Activated CD4-positive, alpha-beta memory T cell treated with anti-CD3 and anti-CD28 coated beads, Interleukin-2, amount 10 ng/mL, durations not matched to agents 7 days and 5 days (primary cell): ENCODE measurements at places on chromosomes 2 and 18. TPM values are rescaled to one million over a fixed set of nuclear protein-coding genes. Genes with fewer than 3 reads are reported as not detected.

The MC5R gene
- not detected for total RNA-seq

The RFX8 gene
- total RNA-seq: 1.7 TPM

The MCEE gene
- total RNA-seq: 19.1 TPM

The RGPD3 gene
- 0.05 TPM for total RNA-seq

DNA sequence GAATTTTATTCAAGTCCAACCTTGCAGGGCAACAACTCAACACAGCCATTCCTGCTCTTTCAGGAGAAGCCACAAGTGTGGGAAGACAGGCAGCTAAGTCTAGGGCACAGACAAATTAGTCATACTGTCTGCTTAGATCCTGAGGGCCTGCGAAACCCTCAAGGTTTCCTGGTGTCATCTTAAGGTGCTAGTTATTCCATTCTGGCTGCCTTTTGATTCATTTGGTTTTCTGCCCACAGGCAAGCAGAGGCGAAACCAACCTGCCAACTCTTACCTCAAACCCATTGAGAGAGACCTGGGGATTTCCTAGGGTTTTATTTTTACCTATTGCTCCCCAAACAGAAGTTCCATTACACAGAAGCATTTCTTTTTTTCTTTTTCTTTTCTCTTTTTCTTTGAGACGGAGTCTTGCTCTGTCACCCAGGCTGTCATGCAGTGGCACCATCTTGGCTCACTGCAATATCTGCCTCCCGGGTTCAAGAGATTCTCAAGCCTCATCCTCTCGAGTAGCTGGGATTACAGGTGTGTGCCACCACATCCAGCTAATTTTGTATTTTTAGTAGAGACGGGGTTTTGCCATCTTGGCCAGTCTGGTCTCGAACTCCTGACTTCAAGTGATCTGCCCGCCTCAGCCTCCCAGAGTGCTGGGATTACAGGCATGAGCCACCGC lies 23.7 kb upstream of the SCYGR1 start:
- H3K4me1 ChIP-seq: peaks cover 23% of the 10 kb centered on the region
- no peak overlapping the region for H3K4me3 ChIP-seq
- no peak overlapping the region for H3K27ac ChIP-seq

DNA sequence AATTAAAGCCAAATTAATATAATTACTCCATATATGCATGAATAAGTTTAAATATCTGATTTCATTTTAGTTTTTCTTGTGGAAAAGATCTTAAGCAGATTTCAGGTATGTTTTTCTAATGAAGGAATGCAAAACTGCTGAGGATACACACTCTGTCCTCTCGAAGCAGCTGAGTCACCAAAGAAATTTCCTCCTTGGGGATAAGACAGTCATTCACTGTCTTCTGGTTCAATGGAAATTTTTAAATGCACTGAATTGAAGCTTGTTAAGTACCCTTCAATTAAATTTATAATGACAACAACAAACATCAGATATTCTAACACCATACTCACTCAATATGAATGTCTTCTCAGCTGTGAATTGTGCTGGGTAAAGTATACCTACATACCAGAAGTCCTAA lies 101.5 kb upstream of the DNER start:
- no peak overlapping the region for H3K27ac ChIP-seq
- no peak overlapping the region for H3K4me3 ChIP-seq
- no peak for DNase-seq
- peaks cover 35% of the 10 kb centered on the region for H3K36me3 ChIP-seq
- H3K4me1 ChIP-seq: peaks cover 10% of the 10 kb centered on the region

DNA sequence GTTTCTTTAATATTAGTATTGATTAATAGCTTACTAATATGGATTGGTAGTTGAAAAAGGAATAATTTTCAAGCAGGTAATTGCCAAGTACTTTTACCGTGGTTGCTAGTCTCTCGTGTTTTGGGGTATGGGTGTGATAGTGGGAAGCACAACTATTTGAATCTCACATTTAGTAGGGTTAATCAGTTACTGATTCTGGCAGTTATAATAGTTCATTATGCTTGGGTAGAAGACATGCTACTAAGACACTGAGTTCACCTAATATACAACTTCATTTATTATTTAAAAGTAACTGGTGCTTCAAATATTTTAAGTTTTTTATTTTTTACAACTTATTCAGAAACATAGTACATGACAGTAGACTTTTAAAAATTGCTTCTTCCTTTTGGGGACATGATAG lies 33.5 kb downstream of the SOCS6 start:
- H3K4me3 ChIP-seq: no peak overlapping the region
- DNase-seq: no peak
- no peaks in the 10 kb centered on the region for H3K27me3 ChIP-seq

- DNase-seq: no peak
- no peaks in the 10 kb centered on the region for H3K36me3 ChIP-seq
- no peaks in the 10 kb centered on the region for H3K4me1 ChIP-seq
These were observed 211.6 kb downstream of the TCF4 start for GRCh38 chr18:55376387-55376786.

- no peaks in the 10 kb centered on the region for H3K4me1 ChIP-seq
- no peak overlapping the region for H3K27ac ChIP-seq
- peaks cover 16% of the 10 kb centered on the region for H3K27me3 ChIP-seq
- DNase-seq: no peak
- H3K4me3 ChIP-seq: no peak overlapping the region
These were observed 39.8 kb downstream of the HRH4 start for GRCh38 chr18:24500217-24500616.

DNA sequence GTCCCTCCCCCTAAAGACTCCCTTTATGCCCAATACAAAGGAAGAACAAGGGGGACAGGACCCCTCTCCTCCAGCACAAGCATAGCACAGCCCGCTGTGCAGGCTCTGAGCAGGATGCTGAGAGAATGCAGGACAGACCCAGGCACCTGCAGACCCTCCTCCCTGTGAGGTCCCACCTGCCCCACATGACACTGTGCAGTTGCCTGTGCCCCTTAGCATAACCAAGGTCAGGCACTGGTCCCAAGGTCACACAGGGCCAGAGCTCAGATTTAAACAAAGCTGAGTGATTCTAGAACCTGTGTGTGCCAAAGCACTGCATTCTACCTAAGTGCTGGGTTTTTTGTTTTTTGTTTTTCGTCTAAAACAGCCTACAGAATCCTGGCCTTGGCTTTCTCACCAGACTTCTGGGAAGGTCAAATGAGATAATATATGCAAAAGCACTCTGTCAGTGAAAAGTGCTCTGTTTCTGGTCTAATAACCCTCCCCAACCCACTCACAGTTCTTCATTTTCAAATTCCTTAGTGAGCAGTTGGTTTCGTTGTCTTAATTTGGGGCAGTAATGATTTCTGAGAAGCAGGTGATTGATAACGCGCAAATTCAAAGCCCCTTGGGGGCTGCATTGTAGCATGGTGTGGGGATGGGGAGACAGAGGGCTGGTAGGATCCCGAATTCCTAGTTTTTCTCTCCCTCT lies 125.7 kb downstream of the KCTD1 start:
- H3K4me1 ChIP-seq: no peaks in the 10 kb centered on the region
- H3K27ac ChIP-seq: no peak overlapping the region
- H3K27me3 ChIP-seq: no peaks in the 10 kb centered on the region
- no peaks in the 10 kb centered on the region for H3K36me3 ChIP-seq
- DNase-seq: no peak

DNA sequence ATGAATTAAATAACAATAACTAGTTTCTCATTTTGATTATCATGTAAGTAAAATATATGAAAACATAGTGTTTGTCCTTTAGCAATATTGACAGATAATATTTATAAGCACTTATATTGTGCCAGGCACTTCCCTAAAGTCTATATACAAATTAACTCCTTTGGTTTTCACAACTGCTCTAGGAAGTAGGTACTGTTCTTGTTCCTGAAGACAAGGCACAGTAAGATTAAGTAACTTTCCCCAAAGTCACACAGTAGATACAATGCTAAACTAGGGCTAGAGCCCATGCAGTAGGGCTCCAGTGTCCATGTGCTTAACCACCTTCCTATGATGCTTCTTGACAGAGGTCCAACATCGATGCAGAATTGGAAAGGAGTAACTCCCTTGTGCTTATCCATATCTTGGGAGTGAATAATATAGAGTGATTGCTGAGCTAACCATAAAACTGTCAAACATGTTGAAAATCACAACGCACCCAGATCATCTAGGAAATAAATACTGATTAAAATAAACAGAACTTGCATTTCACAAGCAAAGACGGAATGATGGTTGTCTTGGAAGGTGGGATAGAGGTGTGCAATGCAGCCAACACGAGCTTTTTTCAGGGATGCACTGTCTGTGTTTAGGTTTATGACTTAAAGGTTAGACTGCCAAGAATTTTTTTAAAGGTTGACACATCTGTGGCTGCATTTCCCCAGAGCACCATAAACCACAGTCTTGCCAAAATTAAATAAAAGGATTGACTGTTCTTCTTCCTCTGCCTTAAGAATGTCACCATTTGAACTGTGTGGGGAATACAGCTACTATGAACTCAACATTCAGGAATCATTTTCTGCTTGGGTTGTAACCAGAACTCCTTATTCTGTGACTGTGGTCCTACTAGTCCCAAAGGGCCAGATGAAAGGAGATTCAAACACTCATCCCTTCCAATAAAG lies 80.8 kb downstream of the ANKRD44 start:
- DNase-seq: no peak
- no peak overlapping the region for H3K27ac ChIP-seq
- no peaks in the 10 kb centered on the region for H3K27me3 ChIP-seq
- peaks cover 70% of the 10 kb centered on the region for H3K4me1 ChIP-seq

DNA sequence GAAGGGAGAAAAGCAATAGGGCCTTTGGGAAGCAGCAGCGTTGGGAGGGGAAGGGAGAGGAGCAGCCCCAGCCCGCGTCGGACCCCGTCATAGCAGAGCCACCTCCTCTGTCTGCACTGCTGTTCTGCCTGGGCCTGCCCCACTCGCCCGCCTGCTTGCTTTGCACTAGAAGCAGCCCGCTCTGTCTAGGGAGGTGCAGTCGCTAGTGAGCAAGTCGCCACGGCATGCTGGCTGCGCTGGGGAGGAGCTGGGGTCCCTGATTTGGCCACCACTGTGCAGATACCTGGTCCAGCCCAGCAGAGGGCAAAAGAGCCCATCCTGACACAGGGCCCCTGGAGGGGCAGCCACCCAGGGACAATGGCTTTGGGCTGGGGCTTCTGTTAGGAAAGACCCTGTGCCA lies 8.0 kb upstream of the TMEM214 start:
- H3K36me3 ChIP-seq: peaks cover 8% of the 10 kb centered on the region
- H3K4me1 ChIP-seq: peaks cover 12% of the 10 kb centered on the region
- H3K27me3 ChIP-seq: no peaks in the 10 kb centered on the region
- DNase-seq: no peak

DNA sequence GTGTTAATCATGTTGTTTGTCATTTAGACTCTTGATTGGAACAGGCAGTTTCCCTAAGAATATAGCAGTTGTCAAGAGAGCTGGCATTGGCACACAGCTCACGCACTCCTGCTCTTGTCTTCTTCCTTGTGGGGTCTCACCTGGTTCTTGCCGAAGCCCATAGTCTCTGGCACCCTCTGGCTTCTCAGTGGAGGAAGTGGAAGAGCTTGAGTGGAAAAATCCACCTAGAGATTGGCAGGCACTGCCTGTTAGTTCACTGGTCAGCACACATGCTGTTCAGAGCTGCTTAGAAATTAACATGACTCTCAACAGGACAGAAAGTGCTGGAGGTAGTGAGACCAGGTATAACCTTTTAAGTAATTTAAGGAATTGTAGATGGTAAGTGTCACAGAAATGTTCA lies 28.3 kb downstream of the SCTR start:
- no peak for DNase-seq
- no peaks in the 10 kb centered on the region for H3K36me3 ChIP-seq
- H3K4me1 ChIP-seq: no peaks in the 10 kb centered on the region
- peaks cover 22% of the 10 kb centered on the region for H3K27me3 ChIP-seq
- H3K4me3 ChIP-seq: no peak overlapping the region

DNA sequence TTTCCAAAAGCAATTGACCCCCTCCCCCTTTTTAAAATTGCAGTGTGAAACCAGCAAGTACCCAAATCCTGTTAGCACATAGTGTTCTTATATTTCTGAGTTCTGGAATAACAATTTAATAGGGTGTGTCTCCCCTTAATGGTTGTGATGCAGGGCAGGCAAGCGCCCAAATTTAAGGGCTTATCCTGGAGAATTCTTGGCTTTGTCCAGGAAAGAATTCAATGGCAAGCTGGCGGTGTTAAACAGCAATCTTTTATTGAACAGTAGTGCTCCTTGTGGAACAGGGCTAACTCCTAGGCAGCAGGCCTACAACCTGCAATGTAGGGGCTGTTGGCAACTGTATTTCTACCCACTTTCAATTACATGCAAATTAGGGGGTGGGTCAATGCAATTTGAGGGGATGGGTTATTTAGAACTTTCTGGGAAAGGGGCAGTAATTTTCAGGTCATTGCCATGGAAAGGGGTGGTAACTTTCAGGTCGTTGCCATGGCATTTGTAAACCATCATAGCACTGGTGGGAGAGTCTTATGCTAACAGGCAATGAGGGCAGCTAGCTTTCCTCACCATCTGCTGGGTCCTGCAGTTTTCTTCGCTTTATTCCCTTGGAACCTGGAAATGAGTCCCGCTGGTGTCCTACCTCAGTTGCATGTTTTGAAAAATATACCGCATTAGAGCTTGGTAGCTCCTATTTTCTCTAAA lies 149.0 kb upstream of the KCTD1 start:
- no peaks in the 10 kb centered on the region for H3K27me3 ChIP-seq
- H3K27ac ChIP-seq: no peak overlapping the region
- no peak overlapping the region for H3K4me3 ChIP-seq
- DNase-seq: no peak
- H3K36me3 ChIP-seq: no peaks in the 10 kb centered on the region

GRCh38 chr18:35703043-35703688 lies 121.6 kb downstream of the GALNT1 start:
- no peaks in the 10 kb centered on the region for H3K4me1 ChIP-seq
- no peak overlapping the region for H3K4me3 ChIP-seq
- peaks cover 9% of the 10 kb centered on the region for H3K36me3 ChIP-seq
- no peak for DNase-seq
- H3K27ac ChIP-seq: no peak overlapping the region
- no peaks in the 10 kb centered on the region for H3K27me3 ChIP-seq

DNA sequence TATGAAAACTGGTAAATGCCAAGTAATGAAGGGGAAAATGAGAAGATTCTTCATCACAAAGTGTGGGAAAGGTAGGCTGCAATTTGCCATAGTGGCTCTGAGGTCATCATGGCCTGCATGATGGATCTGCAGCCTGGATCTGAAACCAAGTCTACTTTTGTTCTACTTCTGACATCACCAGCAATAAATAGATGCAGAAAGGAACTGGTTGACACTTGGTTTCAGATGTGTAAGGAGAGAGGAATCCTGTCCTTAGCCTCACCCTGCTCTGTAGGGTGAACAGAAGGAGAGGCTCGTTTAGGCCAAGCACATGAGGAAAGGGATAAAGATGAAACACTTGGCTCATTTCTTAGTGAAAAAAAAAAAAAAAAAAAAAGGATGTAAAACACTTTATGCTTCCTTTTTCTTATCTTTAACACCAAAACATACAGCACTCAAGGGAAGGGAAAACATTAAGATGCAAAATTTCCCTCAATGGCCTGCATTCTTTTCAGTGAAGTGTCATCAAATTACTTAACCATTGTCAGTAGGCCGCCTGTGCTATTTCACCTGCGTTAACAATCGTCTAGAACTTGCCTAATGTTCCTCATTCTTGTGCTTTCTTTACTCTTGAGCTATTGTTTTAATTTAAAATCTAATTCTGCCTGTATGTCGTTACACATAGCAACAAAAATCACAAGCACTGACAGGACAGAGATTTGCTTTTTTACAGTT lies 3.9 kb downstream of the NEB start:
- H3K36me3 ChIP-seq: no peaks in the 10 kb centered on the region
- no peak overlapping the region for H3K27ac ChIP-seq
